Right lung (tissue), 10 donors: ENCODE measurements at places on chromosomes 3 and 15. TPM values are rescaled to one million over a fixed set of nuclear protein-coding genes. Genes with fewer than 3 reads are reported as not detected.

IQCH gene
- 2.4 TPM for polyA plus RNA-seq

DNA sequence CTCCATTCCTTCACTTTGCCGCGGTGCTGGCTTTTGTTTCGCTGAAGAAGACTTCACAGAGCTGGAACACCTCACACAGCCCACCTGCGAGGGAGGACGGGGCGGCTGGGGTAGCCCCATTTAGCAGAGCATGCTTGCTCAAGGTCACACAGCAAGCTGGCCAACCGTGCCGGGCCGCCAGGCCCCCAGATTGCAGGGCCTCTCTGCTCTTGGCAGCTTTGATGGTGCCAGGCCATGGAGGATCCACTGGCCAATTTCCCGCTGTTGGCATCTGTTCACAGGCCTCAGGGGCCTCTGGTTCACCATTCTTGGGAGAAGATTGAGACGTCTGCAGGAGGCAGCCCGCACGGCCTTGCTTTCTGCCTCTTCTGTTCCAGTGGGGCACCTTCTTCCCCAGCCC, 77.9 kb upstream of the LINGO1 start:
- DNase-seq: no peak

KLHL25 gene
- polyA plus RNA-seq: 6.6 TPM

DNA sequence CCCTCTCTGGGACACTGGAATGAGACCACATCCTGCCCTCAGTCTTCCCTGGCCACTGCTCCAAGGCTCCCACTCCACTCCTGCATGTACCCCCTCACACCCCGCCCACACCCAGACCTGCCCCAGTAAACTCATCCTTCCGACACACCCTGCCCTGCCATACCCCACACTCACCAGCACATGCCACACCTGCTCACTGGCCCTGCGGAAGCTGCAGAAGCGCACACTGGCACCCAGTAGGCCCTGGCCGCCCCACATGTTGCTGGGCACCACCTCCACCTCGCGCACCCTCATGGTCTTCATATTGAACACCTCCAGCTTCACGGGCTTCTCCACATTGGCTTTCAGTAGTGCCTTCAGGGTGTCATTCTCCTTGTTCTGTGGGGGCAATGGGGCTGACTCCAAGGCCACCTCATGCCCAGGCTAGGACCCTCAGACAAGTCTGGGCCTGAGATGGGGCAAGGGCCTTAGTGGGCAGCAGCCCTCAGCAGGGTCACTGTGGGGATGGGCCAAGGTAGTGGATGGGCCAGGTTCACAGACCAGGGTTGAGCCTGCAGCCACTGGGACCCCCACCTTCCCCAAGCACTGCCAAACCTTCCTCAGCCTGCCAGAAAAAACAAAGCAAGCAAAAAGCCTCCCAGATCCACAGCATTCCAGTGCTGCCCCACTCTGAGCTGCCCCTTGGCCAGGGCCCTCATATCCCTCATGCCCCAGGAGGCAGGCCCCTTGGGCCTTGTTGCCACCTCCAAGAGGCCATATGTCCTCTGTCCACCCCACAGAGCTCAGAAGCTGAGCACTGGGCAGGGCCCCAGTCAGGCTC, 4.7 kb downstream of the GORASP1 start:
- DNase-seq: no peak

DNA sequence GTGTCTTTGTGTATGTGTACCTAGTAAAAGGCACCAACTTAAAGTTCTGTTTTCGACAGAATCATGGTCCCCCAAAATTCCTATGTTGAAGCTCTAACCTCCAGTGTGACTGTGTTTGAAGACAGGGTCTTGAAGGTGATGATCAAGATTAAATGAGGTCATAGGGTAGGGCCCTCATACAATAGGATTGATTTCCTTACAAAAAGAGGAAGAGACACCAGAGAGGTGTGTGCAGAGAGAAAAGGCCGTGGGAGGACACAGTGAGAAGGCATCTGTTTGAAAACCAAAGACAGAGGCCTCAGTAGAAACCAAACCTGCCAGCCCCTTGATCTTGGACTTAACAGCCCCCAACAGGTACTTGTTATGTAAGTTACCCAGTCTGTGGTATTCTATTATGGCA, 52.0 kb upstream of the CORO2B start:
- DNase-seq: no peak

FAM219B gene
- polyA plus RNA-seq: 72.3 TPM

DNA sequence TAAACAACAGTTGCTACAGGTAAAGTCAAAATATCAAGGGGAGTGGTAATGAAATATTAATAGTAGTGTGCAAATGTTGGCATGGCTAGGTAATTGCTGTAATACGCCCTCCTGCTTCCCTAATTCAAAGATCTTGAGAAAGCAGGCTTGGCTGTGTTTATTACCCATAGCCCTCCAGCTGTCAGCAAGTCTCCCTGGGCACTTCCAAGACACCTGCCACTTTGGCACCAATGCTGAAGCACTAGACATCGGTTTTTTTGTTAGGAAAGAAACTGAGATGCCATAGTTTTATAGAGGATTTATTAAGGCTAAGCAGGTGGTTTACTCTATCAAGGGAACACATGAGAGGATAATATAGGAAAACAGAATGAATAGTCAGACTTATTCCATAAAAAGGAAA, 64.4 kb downstream of the P2RY1 start:
- DNase-seq: no peak

DNA sequence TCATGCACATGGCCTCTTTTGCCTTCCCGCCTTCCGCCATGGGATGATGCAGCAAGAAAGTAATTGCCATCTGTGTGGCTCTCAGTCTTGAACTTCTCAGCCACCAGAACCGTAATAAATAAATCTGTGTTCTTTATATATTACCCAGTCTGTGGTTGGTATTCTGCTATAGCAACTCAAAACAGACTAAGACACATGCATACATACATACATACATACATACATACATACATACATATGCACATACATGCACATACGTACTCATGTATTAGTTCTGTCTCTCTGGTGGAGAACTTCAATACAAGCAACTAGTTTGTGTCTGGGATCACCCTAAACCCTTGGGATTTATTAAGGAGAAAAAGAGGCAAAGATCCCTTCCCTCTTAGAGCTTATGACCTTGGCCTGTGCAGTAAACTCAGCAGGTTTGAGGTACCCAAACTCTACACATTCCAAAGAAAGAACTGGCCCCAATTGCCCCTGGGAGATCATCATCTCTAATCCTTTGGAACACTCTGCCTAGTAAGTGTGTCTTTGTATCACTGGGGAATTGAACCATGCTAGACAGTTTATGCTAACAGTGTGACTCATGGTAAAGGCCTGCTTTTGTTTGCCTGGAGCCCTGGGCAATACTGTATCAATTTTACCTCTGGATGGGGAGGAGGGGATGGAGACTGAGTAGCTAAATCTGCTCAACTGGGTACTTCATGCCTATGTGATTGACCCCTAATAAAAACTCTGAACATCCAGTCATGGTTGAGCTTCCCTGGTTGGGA, 115.6 kb upstream of the LMCD1 start:
- DNase-seq: no peak

DNA sequence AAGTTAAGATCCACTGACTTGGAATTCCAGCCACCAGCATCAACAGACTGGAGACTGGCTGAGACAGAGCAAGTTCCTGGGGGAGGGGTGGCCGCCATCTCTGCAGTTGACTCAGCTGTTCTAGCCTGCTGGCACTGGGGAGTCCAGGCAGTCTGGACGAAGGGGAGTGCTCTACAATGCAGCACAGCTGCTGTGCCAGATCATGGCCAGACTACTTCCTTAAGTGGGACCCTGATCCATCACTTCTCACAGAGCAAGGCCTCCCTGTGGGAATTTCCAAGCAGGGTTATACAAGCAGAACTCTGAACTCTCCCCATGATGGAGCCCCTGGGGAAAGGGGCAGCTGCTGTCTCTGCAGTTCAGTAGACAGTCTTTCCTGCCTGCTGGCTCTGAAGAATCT, 35.2 kb downstream of the PYGO1 start:
- DNase-seq: peak; percentile 47

GRCh38 chr15:43484455-43484854, 8.5 kb downstream of the TP53BP1 start:
- no peak for DNase-seq

PLSCR2 gene
- polyA plus RNA-seq: 0.77 TPM

ZNF80 gene
- polyA plus RNA-seq: 0.09 TPM

DNA sequence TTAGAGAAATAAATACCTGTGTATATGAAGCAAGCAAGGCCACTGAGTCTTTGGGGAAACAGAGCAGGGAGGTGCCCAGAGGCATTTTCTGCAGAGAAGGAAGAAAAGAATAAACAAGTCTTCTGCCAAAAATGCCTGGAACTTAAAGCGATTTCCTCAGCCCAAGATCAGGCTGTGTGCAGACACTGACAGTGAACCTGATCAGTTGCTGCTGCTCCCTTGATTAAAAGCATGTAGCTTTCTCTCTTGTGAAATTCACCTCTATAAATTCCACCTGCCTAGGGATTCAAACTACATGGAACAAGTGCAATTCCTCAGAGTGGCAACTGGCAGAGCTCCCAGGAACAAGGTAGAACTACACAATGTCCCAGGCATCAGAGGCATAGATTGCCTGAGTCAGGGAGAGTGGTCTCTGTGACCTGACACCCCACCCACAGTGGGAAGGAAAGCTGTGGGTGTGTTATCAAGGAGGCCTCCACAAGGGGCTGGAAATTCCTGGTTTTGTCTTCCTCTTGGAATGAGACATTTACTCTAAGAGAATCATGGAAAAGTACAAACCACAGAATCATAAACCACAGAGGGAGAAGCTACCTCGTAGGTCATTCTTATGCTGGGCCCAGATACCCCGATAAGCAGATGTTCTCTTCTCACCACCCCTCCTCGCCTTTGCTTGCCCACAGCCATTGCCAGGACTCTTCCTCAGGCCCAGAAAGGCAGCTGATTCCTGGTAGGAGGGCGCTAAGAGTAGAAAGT, 1.8 kb upstream of the ZBTB38 start:
- no peak for DNase-seq

- DNase-seq: peak; percentile 57
Observed at GRCh38 chr15:79923079-79923514, 26.3 kb upstream of the MTHFS start.

DNA sequence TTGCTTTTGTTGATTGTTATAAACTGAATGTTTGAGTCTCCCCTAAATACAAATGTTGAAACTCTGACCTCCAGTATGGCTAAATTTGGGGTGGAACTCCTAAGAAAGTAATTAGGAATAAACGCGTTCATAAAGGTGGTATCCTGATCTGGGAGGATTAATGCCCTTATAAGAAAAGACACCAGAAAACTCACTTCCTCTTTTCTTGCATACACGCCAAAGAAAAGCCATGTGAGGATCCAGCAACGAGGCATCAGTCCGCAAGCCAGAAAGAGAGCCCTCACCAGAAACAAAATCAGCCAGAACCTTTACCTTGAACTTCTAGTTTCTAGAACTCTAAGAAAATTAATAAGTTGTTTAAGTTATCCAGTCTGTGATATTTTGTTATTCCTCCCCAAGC, 37.4 kb upstream of the AZI2 start:
- DNase-seq: no peak

DNAH1 gene
- 7.8 TPM for polyA plus RNA-seq

DNA sequence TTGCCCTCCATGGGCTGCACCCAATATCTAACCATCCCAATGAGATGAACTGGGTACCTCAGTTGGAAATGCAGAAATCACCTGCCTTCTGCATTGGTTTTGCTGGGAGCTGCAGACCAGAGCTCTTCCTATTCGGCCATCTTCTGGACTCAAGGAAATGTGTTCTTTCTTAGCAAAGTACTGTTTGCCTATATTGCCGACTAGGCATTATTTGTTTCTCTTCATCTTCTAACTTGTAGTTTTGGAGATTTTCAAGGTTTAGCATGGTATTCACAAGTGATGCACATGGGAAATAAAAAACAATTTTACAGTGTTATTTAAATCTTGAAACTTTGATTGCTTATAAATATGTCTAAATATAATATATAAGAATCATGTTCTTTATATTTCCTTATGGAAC, 377.8 kb upstream of the POU1F1 start:
- no peak for DNase-seq

DNA sequence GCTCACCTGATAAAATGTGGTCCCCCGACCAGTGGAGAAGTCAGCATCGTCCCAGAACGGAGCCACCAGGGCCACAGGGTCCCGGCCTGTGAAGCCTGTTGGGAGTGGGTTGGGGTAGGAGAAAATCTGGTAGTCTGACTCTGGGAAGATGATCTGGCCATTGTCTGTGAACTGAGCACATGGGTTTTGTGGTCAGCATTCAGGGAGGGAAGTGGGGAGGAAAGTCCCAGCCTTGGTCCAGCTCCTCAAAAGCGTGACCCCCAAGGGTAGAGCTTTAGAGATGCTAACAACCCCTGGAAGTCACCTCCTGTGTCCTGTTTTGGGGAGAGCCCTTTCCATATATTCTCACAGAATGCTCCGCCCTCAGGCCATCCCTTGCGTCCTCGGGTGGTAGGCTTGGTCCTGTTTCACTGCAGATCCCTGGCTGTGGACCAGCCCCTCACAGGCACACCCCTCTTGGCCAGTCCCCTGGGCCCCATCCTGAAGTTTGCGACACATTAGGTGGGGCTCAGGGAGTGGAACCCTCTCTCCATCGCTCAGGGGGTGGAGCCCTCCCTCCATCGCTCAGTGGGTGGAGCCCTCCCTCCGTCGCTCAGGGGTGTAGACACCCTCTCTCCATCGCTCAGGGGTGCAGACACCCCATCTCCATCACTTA, 40.0 kb downstream of the MUC4 start:
- no peak for DNase-seq

DNA sequence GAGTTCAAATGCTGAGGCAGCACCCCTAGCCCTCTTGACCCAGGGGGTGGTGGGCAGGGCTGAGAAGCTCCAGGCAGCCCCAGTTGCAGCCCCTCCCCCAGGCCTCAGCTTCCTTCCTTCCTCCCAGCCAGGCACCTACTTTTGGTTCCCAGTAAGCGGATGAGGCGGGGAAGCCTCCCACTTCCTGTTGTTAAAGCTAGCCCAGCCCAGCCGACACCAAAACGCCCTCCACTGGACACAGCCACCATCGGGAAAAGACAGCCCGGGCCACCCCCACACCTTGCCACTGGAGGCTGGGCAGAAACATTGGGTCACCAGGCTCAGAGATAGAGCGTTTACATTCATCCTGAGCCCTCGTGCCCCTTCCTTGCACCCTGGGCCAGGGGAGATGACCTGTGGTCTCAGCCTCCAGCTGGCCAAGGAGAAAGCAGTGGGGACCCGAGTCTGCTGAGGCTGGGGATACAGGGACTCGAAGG, 3.5 kb downstream of the DUSP7 start:
- DNase-seq: peak; percentile 54

- peak; percentile 14 for DNase-seq
Observed at GRCh38 chr15:78691167-78691850, 50.3 kb upstream of the CHRNB4 start.

- no peak for DNase-seq
Observed at GRCh38 chr3:123013876-123014275, 13.7 kb downstream of the SEMA5B start.

- DNase-seq: peak; percentile 62
Observed at GRCh38 chr3:24237971-24238706, 256.5 kb downstream of the THRB start.

MB21D2 gene
- 6.7 TPM for polyA plus RNA-seq
